ENCODE measurements at places on chromosomes 4 and X. TPM values are rescaled to one million over a fixed set of nuclear protein-coding genes. Genes with fewer than 3 reads are reported as not detected.

GRCh38 chr4:81446634-81447033, 25.1 kb downstream of the RASGEF1B start:
- DNase-seq, result no peak

- peak; percentile 38 for DNase-seq
These were observed 1.3 kb downstream of the TMEM47 start for GRCh38 chrX:34655501-34656455.

Gene BANK1
- 1.1 TPM for total RNA-seq

- no peak for DNase-seq
These were observed 146.1 kb upstream of the IL1RAPL2 start for GRCh38 chrX:104419926-104420325.
